ENCODE measurements at places on chromosomes 4 and X. TPM values are rescaled to one million over a fixed set of nuclear protein-coding genes. Genes with fewer than 3 reads are reported as not detected.

CTAG1B gene
- not detected for total RNA-seq

TEX11 gene
- total RNA-seq, result not detected

MAGEB17 gene
- 0.83 TPM for total RNA-seq

JCHAIN gene
- 2.1 TPM for total RNA-seq

RAI2 gene
- total RNA-seq, result 32.8 TPM

GRCh38 chr4:52982255-52982945 lies 120.3 kb downstream of the RASL11B start:
- no peaks in the 10 kb centered on the region for H3K36me3 ChIP-seq
- H3K4me3 ChIP-seq, result no peak overlapping the region
- no peak overlapping the region for H3K27ac ChIP-seq
- H3K4me1 ChIP-seq, result peaks cover 19% of the 10 kb centered on the region
- no peak for DNase-seq

- H3K4me3 ChIP-seq, result no peak overlapping the region
- no peaks in the 10 kb centered on the region for H3K36me3 ChIP-seq
- no peak overlapping the region for H3K27ac ChIP-seq
Measured at GRCh38 chr4:108465886-108466500, 154.4 kb upstream of the RPL34 start.

DNA sequence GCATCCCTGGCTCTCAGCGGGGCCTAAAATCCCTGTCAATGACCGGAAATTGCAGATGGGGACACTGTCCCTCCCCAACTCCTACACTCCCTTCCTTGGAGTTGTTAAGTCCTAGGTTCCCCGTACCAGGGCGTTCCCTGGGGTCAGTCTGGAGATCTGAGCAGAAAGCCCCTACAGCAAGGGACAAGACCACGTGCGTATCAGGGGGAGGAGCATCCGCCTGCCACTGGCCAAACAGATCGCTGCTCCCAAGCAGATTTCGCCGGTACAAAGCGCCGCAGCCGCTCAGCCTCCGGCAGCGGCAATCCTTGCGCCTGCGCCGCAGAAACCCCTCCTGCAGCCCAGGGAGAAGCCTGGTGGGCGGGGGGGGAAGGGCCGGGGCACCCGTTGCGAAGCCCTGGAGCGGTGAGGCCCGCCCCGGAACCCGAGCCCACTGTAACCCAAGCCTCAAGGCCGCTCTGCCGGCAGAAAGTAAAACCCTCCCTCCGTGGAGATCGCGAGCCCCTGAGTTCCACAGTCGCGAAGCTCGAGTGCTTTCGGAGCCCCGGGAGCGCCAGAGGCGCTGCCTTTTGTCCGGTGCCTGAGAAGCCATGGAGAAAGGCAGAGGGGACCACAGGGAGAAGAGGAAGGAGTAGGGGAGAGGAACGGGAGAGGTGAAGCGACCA lies 2.7 kb downstream of the CRMP1 start:
- DNase-seq, result no peak
- peaks cover 66% of the 10 kb centered on the region for H3K27me3 ChIP-seq
- peaks cover 52% of the 10 kb centered on the region for H3K4me1 ChIP-seq
- no peaks in the 10 kb centered on the region for H3K36me3 ChIP-seq

DNA sequence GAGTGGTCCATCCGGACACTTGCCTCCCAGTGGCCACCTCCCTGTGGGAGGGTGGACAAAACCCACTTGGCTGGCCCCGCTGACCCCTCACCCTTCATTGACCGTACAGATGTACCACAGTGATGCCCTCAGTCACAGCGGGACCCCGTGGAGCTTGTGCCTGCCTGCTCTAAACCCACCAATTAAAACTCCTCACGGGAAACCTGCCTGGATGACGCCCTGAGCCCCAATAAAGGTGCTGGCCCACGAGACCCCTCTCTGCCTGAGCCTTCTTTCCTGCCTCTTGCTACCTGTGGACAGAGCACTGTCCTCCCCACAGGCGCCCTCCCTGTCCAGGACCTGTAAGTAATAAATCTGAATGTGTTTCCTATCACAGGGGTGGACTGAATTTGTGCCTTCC lies 32.9 kb downstream of the RNF212 start:
- H3K36me3 ChIP-seq, result no peaks in the 10 kb centered on the region
- H3K4me1 ChIP-seq, result no peaks in the 10 kb centered on the region
- no peak overlapping the region for H3K27ac ChIP-seq
- no peak for DNase-seq

DNA sequence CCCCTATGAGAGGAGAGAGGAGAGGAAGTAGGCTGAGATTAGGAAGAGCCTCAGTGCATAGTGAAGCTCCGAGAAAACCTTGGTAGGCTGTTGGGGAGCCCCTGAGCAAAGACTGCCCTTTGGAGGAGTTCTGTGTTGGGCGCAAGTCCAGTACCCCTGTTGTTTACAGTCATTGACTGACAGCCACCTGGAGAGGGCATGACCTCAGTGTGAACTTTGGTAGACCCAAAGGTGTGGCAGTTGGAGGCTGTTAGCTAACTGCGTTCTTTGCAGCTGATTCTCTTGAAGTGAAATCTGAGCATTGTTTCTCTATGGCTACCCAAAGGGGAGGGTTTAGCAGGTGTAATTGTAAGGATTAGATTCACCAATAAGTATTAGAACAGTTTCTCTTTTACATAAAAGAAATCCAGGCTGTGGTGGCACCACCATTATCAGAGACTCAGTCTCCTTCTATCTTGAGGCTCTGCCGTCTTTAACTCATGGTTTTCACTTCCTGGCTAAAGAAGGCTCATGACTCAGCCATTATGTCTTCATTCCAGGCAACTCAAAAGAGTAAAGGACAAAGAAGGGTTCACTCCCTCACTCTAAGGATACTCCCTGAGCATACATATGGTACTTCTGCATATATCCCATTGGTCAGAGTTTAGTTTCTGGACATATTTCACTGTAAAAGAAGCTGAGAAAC lies 33.4 kb downstream of the ANXA3 start:
- peaks cover 17% of the 10 kb centered on the region for H3K4me1 ChIP-seq
- no peak overlapping the region for H3K4me3 ChIP-seq
- DNase-seq, result no peak
- H3K36me3 ChIP-seq, result peaks cover 80% of the 10 kb centered on the region
- no peaks in the 10 kb centered on the region for H3K27me3 ChIP-seq

DNA sequence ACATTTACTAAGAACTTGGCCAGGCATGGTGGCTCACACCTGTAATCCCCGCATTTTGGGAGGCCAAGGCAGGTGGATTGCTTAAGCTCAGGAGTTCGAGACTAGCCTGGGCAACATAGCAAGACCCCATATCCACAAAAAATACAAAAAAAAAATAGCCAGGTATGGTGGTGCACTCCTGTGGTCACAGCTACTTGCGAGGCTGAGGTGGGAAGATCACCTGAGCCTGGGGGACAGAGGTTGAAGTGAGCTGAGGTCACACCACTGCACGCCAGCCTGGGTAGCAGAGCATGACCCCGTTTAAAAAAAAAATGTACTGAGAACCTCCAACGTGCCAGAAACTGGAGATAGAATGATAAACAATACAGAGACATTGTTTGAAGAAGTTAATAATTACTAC lies 8.0 kb downstream of the OPRPN start:
- no peak for DNase-seq
- H3K27ac ChIP-seq, result no peak overlapping the region
- no peaks in the 10 kb centered on the region for H3K4me1 ChIP-seq
- no peaks in the 10 kb centered on the region for H3K36me3 ChIP-seq
- H3K27me3 ChIP-seq, result no peaks in the 10 kb centered on the region

GRCh38 chr4:147865926-147866325 lies 134.0 kb downstream of the ARHGAP10 start:
- peaks cover 7% of the 10 kb centered on the region for H3K36me3 ChIP-seq
- peaks cover 66% of the 10 kb centered on the region for H3K4me1 ChIP-seq
- H3K4me3 ChIP-seq, result no peak overlapping the region
- no peak for DNase-seq
- H3K27me3 ChIP-seq, result no peaks in the 10 kb centered on the region

GRCh38 chr4:99077177-99077576 lies 11.4 kb downstream of the ADH5 start:
- H3K27ac ChIP-seq, result no peak overlapping the region
- DNase-seq, result no peak
- peaks cover 77% of the 10 kb centered on the region for H3K36me3 ChIP-seq

DNA sequence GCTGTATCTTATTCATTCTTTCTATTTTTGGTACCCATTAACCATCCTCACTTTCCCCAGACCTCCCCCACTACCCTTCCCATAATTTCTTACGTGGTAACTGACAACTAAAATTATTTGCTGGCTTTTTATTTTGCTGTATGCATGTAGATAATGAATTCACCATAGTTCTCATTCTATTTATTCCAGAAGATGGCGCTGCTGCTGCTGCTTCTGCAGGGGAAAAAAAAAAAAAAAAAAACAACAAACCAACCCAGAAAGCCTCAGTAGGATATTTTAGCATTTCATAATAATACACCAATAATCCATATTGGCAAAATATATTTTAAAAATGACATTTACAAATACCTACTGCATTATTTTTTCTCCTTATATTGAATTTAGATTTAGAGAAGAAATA lies 416.6 kb upstream of the MAGEB18 start:
- DNase-seq, result no peak
- H3K27ac ChIP-seq, result no peak overlapping the region
- H3K4me3 ChIP-seq, result no peak overlapping the region
- H3K4me1 ChIP-seq, result no peaks in the 10 kb centered on the region
- H3K36me3 ChIP-seq, result no peaks in the 10 kb centered on the region

- H3K4me3 ChIP-seq, result no peak overlapping the region
- H3K27ac ChIP-seq, result no peak overlapping the region
- H3K36me3 ChIP-seq, result no peaks in the 10 kb centered on the region
- no peaks in the 10 kb centered on the region for H3K27me3 ChIP-seq
Measured at GRCh38 chr4:139935911-139936310, 218.1 kb downstream of the MAML3 start.

GRCh38 chr4:42654631-42655268 lies 2.2 kb downstream of the ATP8A1 start:
- peak overlapping the region; percentile 90 for H3K4me3 ChIP-seq
- H3K36me3 ChIP-seq, result no peaks in the 10 kb centered on the region
- H3K4me1 ChIP-seq, result peaks cover 31% of the 10 kb centered on the region

DNA sequence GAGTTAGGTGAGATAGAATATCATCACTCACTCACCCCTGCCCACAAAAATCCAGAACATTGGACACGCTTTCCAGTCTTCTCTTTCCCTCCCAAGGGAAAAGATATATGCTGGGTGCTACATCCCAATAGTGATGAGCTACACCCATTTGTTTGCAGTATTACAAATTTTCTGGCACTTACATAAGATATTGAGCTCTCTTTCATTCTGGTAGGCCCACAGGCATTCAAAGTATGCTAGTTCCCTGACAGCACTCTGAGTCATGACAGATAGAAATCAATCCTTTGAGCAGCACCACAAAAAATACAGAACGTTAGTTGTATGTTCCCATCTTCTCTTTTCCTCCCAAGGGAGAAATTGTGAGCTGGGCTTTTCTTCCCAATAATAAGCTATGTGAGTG lies 477.6 kb upstream of the GRID2 start:
- H3K27ac ChIP-seq, result no peak overlapping the region
- no peaks in the 10 kb centered on the region for H3K4me1 ChIP-seq
- H3K36me3 ChIP-seq, result no peaks in the 10 kb centered on the region
- H3K27me3 ChIP-seq, result no peaks in the 10 kb centered on the region
- H3K4me3 ChIP-seq, result no peak overlapping the region
- DNase-seq, result no peak

DNA sequence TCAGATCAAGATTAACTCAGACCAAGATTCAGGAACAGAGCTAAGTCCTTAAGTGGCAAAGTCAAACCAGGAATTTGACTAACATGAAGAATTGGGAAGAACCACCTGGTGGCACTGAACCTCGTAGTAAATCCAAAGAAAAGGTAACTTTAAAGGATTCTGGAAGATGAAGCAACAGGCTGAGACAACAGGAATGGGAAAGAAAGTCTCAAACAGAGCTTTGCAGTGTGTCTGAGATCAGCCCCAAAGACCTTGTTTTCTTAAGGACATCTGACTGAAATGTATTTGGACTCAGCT lies 126.1 kb downstream of the ASB9 start:
- H3K4me1 ChIP-seq, result no peaks in the 10 kb centered on the region
- H3K36me3 ChIP-seq, result no peaks in the 10 kb centered on the region
- no peak for DNase-seq
- H3K4me3 ChIP-seq, result no peak overlapping the region
- H3K27ac ChIP-seq, result no peak overlapping the region
- H3K27me3 ChIP-seq, result no peaks in the 10 kb centered on the region

GRCh38 chrX:30971774-30972603 lies 82.9 kb upstream of the TAB3 start:
- no peaks in the 10 kb centered on the region for H3K36me3 ChIP-seq
- H3K4me1 ChIP-seq, result no peaks in the 10 kb centered on the region
- no peak overlapping the region for H3K27ac ChIP-seq
- peak overlapping the region; percentile 48 for H3K4me3 ChIP-seq
- DNase-seq, result no peak
